ENCODE measurements at places on chromosomes 3 and 15.
A peak's percentile ranks its signal among the peaks of the same experiment; 100 is the strongest.

DNA sequence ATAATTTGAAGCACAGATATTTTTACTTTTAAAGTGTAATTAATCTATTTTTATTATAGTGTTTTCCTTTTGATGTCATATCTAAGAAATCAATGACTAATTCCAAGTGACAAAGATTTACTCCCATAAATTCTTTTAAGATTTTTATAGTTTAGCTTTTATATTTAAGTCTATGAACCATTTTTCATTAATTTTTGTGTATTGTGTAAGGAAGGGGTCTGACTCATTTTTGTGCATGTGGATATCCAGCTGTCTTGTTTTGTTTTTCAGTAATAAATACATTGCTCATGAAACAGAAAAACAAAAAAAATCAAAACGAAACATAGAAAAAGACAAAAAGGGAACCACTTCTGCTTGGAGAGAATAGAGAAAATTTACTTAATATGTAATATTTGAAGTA lies 145.1 kb downstream of the EPHA6 start:
- DNase-seq: no peak

GRCh38 chr3:14959359-14959943 lies 12.1 kb downstream of the NR2C2 start:
- no peak for DNase-seq

DNA sequence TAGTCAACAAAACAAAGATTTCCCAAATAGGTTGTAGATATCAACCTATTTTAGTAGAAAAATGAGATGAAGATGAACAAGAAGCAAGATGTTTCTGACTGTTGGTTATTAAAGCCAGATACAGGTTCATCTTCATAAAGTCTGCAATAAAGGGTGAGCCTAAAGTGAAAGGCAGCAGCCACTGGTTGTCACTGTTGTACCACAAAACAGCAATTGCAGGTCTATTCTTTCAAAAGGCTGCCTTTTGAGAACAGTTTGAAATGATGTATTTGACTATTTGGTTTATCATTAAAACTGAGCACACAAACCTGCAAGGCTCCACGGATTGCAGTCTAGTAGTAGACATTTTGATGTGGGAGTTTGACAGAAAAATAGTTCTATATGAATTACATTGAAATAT lies 543.4 kb downstream of the GBE1 start:
- DNase-seq: peak; percentile 8

DNA sequence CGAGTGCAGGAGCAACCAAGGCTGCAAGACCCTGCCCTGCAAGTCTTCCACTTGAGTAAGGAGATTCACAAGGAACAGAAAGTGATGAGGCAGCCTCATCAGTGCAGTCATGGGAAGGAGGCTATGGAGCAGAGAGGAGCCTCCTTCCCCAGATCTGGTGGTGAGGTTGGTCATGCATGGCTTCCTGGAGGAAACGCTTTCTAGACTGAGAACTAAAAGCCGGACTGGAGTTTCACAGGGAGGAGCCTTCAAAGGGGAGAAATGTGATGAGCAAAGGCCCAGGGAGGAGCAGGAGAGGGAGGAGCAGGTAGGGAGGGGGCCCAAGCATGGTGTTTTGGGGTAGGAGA lies 139.9 kb downstream of the SRGAP3 start:
- DNase-seq: no peak

DNA sequence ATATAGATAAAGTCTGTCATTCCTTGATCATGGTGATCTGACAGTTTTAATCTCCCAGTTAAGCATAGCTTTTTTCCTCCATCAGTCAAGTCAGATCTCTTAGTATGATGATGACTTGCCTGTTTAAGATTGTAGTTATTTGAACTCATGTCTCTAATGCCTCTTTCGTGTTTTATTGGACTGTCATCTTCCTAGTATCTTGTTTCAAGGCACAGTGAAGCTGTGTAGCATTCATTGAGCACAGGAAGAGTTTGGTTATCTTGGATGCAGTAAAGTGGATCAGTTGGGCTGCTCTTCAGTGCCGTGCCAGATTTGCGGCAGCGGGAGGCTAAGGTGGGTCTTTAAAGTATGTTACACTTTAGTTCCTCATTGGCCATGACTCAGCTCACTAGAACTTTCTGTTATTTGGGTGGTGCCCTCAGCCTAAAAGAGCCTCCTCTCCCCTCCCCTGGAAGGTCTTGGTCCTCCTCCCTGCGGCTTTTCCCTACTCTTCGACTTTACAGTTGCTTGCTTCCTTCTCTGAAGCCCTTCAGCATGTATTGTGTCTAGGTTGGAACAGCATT lies 45.7 kb upstream of the SKOR1 start:
- DNase-seq: no peak

GRCh38 chr15:59594493-59594942 lies 17.1 kb upstream of the GCNT3 start:
- DNase-seq: peak; percentile 69

DNA sequence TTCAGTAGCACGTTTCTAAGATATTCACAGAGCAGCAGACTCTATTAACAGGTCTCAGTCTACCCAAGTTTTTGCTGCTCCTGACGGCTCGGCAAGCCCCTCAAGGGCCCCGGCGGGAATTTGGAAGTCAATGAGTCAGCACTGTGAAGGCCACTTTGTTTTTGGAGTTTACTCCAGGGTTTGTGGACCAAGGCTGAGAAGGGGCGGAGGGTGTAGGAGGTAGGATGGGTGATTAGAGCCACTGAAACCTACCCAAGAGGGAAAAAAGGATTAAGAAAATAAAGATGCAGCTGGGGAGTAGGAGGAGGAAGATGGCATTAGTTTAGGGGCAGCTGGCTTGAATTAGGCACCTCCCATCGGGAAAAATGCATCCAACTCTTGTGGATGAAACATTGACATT lies 87.6 kb downstream of the BDH1 start:
- DNase-seq: no peak

GRCh38 chr15:19987389-19988048 lies 554.1 kb downstream of the GOLGA6L6 start:
- DNase-seq: no peak

DNA sequence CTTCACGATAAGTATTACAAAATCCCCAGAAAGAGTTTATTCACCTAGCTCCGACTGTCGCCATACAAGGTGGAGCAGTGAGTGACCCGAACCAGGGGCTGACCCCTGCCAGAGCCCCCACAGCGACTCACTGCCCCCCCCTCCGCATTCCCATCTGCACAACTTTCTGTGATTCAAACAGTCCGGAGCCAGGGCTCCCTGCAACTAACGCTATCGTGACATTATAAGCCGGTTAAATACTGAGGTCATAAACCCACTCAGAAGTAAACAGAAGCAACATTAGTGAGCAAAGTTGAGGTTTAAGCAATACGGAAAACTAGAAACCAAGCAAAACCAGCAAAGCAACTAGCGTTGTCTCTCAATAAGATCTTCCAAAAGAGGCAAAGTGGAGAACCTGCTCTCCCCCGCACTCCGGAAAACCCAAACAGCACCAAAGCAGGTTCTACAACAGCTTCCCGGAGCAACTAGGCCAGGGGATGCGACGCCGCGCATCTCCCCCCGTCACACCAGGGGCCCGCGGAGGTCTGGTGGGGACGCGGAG lies 642 bp downstream of the SCAP start:
- DNase-seq: peak; percentile 22

GRCh38 chr3:112403103-112403502 lies 70.1 kb downstream of the CD200 start:
- no peak for DNase-seq

DNA sequence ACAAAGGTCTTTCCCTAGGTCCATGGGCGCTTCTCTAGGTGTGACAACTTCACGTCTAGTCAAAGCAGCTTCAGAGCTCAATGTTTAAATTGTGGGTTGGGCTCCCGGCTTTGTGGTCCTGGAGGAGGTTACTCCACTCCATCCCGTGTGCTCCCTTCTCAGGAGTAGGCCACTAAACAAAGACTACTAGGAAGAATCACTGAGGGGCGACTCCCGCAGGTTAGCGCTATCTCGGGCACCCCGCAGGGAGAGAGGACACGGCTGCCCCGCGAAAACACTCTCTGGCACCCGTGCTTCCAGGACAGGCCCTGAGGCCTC lies 500 bp downstream of the PARP6 start:
- DNase-seq: no peak

All from HFFc6 (cell line).